ENCODE measurements at places on chromosomes 12 and 14.

- no peak for DNase-seq
These were observed 79.0 kb downstream of the PRIMA1 start for GRCh38 chr14:93709249-93709648.

DNA sequence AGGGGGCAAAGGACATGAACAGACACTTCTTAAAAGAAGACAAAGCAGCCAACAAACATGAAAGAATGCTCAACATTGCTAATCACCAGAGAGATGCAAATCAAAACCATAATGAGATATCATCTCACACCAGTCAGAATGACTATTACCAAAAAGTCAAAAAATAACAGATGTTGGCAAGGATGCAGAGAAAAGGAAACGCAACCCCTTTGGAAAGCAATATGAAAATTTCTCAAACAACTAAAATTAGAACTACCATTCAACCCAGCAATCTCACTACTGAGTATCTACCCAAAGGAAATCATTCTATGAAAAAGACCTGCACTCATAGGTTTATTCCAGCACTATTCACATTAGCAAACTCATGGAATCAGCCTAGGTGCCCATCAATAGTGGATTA is 25.6 kb downstream of the MDM1 start:
- DNase-seq, result no peak

DNA sequence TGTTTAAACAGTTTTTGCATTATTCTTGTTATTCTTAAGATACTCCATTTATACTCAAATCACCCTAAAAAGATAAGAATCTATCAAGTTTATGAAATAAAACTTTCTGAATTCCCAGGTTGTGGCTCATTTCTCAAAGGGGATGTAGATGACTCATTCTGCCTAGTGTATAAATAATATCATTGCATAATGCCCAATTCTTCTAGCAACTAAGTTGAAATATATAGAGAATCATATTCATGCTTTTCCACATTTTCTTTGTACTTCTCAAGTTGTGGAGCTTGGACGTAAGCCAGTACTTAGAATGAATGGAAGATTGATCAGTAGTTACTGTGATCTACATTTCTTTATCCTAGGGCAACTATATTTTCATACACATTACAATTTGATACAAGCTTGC is 201.1 kb downstream of the PPFIA2 start:
- DNase-seq, result no peak

- no peak for DNase-seq
These were observed 307.2 kb upstream of the SOX5 start for GRCh38 chr12:24256684-24257083.

GRCh38 chr14:38329246-38329645 is 73.4 kb upstream of the CLEC14A start:
- no peak for DNase-seq

DNA sequence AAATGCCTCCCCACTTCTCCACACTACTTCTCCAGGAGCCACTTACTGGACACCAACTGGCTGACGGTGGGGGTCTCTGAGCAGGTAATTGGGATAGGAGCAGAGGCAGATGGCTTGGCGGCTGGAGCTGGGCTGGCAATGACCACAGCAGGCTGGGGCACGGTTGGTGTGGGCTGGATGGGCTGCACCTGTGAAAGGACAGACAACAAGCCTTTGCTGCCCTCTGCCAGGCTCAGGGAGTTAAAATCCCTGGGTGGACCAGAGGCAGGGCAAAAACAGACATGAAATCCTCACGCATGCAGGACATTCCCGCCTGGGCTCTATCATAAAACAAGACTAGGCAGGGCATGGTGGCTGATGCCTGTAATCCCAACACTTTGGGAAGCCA is 19.3 kb upstream of the TFCP2 start:
- DNase-seq, result no peak

- DNase-seq, result no peak
These were observed 589.3 kb downstream of the BCL11B start for GRCh38 chr14:98682726-98683125.

GRCh38 chr12:109707470-109707821 is 6.2 kb upstream of the FAM222A start:
- no peak for DNase-seq

DNA sequence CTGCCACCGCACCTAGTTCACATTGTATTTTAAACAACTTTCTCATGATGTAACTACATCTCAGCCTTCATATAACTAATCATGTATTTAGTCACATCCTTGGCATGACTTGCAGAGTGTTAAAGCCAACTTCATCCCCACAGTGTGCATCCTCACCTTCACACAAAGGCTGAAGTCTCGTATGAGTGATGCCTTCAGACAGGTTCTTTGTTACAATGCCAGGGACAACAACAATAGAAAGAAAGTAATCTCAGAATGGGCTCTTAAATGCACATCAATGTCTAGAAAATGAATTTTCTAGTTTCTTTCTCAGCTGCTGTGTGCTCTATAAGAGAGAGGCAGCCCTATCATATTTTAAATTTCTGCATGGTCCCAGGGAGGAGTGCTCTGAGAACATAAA is 221.3 kb downstream of the DIO2 start:
- no peak for DNase-seq

DNA sequence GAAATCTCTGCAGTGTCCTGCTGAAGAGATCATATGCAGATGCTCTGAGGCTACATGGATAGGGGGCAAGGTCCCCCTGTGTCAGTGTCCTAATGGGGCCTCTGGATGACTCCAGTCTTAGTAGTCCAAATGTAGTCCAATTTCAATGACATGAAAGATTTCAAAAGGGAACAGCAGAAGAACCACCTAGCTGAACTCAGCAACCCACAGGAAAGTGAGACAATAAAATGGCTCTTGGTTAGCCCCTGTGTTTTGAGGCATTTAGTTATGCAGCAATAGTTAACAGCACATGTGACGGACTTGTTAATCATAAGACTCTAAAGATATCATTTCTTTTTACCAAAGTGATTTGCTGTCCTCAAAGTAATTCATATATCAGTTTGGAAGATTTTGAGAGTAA is 22.7 kb downstream of the CCDC198 start:
- no peak for DNase-seq

- peak; percentile 58 for DNase-seq
These were observed 57.9 kb downstream of the TRPV4 start for GRCh38 chr12:109775172-109775881.

GRCh38 chr12:113945174-113946173 is 20.7 kb downstream of the RBM19 start:
- DNase-seq, result no peak

DNA sequence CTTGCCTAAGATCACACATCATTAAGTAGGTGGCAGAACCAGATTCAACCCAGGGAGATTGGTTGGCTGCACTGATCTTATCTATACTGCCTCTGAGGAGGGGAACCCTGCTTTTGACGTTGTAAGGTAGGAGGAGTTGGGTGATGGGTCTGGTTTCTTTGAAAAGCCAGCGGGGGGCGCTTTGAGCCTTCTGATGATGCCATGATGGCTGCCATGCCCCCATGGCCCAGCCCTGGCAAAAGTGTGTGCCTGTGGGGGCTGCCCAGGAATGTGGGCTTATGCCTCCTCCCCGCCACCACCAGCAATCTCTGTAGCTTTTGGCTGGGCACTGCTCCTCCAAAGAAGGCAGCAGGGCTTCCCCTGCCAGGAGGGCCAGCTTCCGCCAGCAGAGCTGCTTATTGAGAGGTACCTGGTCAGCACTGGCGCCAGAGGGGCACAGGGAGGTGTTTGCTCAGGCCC is 224.3 kb downstream of the SLC41A2 start:
- no peak for DNase-seq

DNA sequence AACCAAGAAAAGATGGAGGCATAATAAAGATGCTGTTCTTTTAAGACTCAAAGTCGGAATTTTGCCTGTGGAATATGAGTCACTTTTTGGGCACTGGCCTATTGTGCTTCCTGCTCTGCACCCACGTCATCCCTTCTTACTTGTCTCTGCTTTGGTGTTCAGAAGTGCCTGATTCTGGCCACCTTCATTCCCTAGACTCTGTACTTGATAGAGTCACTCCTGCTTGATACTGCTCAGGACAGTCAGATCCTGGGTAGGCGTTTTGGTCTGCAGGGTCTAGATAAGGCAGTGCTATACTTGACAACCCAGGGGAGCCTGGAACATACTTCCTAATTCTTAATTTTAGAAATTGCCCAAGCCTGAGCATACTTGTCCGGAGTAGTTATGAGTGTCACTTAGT is 1.9 kb downstream of the LRRK2 start:
- no peak for DNase-seq

- no peak for DNase-seq
These were observed 75.1 kb downstream of the IRF2BPL start for GRCh38 chr14:76953311-76953945.

GRCh38 chr12:127400221-127400620 is 866.7 kb upstream of the TMEM132C start:
- DNase-seq, result no peak

DNA sequence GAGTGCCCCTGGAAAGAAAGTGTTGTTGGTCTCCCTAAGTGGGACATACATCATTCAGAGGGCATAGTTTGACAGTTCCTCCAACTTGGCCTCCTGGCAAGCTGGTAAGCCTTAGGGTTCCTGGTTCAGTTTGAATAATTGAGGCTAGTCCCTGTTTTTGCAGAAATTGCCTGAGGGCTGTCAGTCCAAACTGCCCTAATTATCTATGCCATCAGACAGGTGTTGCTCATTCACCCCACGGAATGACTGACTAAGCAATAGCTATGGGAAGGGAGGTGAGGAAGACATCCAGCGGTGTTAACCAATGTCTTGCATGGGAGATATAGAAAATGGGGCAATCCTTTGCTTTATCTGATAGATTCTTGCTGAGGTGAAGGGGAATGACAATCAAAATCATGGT is 37.6 kb downstream of the SPTSSA start:
- no peak for DNase-seq

GRCh38 chr12:48978291-48978740 is at the start of gene WNT1:
TSS of gene WNT1 (plus strand) at chr12:48978322. CDS start at chr12:48978651, 329 bp downstream.
- no peak for DNase-seq

DNA sequence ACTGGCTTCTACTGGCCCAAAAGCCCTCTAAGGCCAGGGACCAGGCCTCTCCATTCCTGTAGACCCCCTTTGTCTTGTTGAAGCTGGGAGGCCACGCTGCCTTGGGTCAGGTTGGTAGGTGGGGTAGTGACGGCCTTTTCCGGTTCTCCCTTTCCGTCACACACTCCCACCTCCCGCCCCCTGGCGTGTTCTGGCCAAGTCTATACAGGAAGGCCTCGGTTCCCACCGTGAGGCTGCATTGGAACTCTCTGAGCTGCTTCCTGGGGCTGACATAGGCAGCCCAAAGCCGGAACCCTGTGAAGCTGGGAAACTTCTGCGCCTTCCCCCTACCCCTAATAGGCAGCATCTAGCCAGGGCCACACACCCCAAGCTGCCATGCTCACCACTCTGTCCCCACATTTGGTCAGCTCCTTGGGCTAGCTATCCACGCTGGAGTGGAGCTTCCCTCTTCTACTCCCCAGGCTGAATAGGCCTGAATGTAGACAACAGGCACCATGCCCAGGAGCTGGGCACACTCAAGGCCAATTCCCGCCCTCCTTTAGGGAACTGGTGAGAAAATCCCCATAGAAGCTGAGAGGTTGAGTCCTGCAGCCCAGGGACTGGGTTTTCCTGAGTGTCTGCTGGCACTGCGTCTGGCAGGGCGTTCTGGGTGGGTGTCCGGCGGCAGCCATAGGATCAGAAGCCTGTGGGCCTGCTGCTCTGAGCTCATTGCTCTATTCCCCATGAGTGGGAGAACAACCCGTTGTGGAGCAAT is 35.7 kb downstream of the RIN3 start:
- no peak for DNase-seq

- DNase-seq, result no peak
These were observed 282.9 kb downstream of the CCER1 start for GRCh38 chr12:90672081-90672480.

DNA sequence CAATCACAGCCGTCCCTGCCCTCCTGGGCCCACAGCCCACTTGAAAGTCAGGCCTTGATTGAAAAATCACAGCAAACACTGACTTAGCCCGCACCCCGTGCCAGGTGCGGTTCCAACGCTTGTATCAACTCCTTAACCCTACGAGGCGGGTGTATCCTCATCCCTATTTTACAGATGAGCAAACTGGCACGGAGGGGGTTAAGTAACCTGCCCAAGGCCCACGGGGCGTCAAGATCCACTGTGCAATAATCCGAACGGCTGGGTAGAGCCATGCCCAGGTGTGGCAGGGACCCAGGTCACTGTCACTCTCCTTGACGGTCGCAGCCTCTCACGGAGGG is 583 bp downstream of the DNAH10 start:
- no peak for DNase-seq

DNA sequence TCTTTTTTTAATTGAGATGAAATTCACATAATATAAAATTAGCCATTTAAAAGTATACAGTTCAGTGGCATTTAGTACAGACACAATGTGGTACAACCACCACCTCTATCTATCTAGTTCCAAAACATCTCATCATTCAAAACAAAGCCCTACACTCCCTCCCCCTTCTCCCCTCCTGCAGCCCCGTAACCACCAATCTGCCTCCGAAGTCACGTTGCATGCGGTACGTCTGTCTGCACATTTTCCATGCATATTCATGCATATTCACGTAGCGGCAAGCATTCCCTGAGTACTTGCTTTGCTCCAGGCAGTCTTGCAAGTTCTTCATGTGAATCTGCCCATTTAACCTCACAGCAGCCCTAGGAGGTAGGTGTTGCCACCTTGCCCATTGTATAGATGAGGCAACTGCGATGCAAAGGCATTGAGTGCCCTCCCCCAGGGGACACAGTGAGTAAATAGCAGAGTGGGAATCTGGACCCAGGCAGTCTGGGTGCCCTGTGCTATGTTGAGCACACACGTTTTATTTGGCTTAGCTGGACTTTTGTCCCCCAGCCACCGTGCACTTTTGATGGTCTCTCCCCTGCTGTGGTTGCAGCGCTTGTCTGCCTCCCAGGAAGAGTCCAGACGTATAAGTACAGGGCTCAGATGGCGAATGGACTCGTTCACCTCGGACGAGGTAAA is 43.4 kb downstream of the RIN3 start:
- DNase-seq, result no peak

GRCh38 chr14:85516239-85517113 is 13.5 kb upstream of the FLRT2 start:
- no peak for DNase-seq

- DNase-seq, result no peak
These were observed 128.7 kb upstream of the RAP1B start for GRCh38 chr12:68482014-68482413.

DNA sequence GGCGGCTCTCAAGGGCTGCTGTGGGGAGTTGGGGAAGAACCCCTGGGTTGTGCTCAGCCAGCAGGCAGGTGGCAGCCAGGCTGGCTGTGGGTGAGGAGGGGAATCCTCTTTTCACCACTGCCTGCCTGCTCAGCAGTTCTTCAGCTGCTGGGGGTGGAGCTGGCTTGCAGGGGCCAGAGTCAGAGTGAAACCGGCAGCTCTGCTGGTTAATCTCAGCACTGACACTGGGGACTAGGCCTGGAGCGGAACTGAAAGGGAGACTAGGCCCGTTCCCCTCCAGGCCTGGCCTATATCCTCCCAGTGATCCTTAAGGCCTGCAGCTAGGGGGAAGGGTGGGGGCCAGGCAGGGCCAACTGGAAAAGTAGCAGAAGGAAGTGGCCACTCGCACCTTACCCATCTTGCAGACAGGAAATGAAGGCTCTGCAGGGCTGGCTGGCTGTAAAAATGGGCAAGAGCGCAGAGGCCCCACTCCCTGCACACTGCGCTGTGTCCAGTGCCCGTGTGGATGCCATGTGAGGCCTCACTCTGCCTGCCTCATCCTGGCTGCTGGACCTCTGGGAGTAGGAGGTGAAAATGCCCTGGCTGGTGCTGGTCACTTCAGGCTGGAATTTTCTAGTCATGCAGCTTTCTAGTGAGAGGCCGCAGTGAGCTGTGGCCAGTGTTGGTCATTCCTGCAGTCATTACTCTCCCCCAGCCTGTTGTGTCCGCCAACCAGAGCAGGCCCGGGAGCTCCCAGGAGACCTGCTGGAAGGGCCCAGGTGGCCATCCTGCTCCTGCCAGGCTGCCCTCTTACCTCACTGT is 39.4 kb downstream of the SH2B3 start:
- peak; percentile 83 for DNase-seq
